ENCODE measurements at places on chromosomes 1 and 21. TPM values are rescaled to one million over a fixed set of nuclear protein-coding genes. Genes with fewer than 3 reads are reported as not detected.

The ATF3 gene
- total RNA-seq: 79.1 TPM

GRCh38 chr1:17209430-17209829, 4.5 kb downstream of the PADI1 start:
- no peak for DNase-seq

DNA sequence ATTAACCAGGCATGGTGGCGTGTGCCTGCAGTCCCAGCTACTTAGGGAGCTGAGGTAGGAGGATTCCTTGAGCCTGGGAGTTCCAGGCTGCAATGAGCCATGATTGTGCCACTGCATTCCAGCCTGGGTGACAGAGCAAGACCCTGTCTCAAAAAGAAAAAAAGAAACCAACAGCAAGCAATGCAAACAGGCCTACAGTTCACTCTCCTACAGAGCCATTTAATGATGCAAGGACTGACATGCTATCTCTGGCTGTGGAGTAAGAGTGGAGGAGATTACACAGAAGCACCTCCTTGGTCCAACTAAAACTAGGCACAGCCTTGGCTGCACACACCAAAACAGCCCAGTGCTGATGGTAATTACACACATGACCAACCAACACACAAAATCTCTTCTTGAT, 127.5 kb upstream of the SOD1 start:
- DNase-seq: no peak

The EMC1 gene
- 93.0 TPM for total RNA-seq

The PAPPA2 gene
- total RNA-seq: 2.9 TPM

GRCh38 chr1:162285149-162285561, 91.5 kb downstream of the SPATA46 start:
- no peak for DNase-seq

- DNase-seq: no peak
These were observed 1.1 kb downstream of the LPGAT1 start for GRCh38 chr1:211829343-211830054.

The PLA2G2A gene
- total RNA-seq: 761 TPM

The CRP gene
- 3.8 TPM for total RNA-seq

The C1orf115 gene
- 18.4 TPM for total RNA-seq

The LIN28A gene
- not detected for total RNA-seq

The PGBD2 gene
- total RNA-seq: 0.53 TPM

DNA sequence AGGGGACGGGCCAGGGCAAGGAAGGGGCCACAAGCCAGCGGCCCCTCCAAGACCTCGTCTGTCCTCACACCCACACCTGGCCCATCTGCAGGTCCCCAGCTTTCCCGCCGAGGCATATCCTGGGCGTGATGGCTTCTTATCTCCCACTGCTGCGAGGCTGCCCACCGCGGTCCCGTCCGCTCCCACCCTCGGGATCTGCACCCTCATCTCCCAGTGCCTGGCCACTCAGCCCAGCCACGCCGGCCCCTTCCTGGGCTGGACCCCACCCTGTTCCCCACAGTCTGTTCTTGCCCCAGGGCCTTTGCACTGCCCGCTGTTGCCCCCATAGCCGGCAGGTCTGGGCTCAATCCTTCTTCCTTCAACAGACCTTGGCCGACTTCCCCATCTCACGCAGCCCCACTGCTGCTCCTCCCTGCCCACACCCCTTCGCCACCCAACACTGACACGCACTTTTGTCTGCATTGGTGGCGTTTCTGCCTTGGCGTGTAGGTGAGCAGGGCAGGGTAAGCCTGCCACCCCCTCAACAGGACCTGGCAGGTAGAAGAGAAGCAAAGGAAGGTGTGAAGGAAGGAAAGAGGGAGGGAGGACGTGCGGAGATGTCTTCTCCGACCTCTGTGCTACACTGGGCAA, 4.4 kb upstream of the TTC34 start:
- DNase-seq: no peak

DNA sequence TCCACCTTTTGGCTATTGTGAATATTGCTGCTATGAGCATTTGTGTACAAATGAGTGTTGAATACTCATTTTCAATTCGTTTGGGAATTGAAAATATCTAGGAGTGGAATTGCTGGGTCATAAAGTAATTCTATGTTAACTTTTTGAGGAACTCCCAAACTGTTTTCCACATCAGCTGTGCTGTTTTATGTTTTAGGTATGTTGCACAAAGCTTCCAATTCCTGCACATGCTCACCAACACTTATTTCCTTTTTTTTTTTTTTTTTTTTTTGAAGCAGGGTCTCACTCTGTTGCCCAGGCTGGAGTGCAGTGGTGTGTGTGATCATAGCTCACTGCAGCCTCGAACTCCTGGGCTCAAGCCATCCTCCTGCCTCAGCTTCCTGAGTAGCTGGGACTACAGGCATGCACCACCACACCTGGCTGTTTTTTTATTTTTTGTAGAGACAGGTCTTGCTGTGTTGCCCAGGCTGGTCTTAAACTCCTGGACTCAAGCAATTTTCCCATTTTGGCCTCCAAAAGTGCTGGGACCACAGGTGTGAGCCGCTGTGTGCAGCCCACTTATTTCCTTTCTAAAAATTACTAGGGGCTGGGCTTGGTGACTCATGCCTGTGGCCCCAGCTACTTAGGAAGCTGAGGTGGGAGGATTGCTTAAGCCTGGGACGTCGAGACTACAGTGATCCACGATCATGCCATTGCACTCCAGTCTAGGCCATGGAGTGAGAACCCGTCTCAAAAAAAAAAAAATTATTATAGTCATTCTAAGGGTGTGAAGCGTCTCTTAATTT, 33.4 kb downstream of the TMCC2 start:
- no peak for DNase-seq

The SPRR5 gene
- total RNA-seq: not detected

The MYOM3 gene
- total RNA-seq: 1.2 TPM

The FLG gene
- not detected for total RNA-seq

GRCh38 chr1:163866564-163866963, 544.8 kb downstream of the NUF2 start:
- no peak for DNase-seq

DNA sequence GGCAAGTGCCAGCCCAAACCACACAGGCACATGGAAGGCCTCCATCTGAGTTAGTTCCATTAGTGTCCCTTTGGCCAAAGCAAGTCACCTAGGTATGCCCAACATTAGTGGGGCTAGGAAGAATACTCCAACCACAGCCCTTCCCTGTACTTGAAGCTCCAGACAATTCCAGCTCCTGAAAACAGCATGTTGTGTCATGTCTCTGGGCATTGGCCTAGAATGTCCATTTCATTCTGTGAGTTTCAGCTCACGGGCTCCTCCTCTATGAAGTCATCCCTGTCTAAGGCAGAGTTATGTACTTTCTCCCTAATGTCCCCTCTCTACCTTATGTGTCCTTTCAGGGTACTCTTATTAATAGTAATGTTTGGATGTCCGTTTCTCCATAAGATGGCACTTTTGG, 96.5 kb upstream of the SPATA6 start:
- DNase-seq: no peak

DNA sequence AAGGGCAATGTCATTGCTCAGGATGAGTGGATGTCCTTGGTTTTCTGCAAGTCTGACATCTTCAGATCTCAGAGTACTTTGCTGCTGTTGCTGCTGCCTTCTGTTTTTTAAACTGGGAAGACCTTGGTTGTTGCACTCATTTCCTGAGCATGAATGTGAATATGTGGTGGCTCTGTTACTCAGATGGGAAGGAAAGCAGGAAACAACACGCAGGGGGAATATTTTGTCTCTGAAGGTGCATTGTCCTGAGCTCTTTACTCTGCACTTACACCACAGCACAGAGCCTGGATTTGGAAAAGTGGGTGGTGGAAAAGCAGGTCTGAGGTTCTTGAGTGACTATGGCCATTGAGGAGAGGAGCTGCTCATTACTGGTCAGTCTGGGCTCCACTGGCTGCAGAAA, 36.3 kb downstream of the PTGFRN start:
- no peak for DNase-seq

The ARHGEF10L gene
- total RNA-seq: 177 TPM

GRCh38 chr1:33377756-33378155, 53.1 kb downstream of the PHC2 start:
- no peak for DNase-seq

Data from ascending aorta (tissue), 2 donors.